ENCODE measurements at places on chromosomes 6 and 20.

GRCh38 chr6:134503585-134504281 lies 185.8 kb upstream of the SGK1 start:
- DNase-seq, result no peak

DNA sequence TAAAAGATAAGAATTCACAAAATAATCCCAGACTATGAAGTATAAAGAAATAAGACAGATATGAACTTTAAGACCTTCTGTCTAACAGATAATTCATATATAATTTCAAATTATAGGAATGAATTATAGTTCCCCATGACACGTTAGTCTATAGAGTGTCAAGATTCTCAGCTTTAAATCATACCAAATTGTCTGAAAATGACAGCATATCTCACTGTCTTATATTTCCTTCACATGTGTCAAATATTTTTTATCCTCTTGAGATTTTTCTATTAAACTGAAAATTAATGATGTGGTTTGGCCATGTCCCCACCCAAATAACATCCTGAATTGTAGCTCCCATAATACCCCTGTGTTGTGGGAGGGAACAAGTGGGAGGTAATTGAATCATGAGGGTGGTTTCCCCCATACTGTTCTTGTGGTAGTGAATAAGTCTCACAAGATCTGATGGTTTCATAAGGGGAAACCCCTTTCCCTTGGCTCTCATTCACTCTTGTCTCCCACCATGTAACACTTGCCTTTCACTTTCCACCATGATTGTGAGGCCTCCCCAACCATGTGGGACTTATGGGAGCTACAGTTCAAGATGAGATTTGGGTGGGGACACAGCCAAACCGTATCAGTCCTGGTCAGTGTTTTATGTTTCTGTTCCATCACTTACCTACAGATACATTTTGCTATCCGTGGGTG lies 825.3 kb upstream of the GJE1 start:
- DNase-seq, result no peak

GRCh38 chr6:40997234-40997957 lies 41.6 kb downstream of the UNC5CL start:
- no peak for DNase-seq

- DNase-seq, result no peak
Observed at GRCh38 chr20:55685841-55686240, 319.5 kb downstream of the CBLN4 start.

GRCh38 chr6:163243692-163244589 lies 170.6 kb upstream of the QKI start:
- DNase-seq, result no peak

DNA sequence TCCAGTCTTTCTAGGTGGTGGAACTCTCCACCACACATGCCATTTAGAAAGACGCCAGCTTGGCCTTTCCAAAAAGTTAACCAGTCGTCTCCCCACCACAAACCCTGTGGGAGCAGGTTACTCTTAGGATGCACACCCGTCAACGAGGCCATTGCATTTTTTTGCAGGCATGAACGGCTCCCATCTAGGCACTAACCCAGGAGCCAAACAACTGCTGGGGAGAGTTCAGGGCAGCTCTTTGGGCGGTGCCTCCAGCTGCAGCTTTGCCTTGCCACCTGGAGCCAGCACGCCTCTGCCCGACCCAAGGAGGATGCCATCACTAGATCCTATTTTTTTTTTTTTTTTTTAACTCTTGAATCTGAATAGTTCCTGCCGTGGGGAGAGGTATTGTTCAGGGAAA lies 39.9 kb downstream of the TBC1D7 start:
- DNase-seq, result no peak

DNA sequence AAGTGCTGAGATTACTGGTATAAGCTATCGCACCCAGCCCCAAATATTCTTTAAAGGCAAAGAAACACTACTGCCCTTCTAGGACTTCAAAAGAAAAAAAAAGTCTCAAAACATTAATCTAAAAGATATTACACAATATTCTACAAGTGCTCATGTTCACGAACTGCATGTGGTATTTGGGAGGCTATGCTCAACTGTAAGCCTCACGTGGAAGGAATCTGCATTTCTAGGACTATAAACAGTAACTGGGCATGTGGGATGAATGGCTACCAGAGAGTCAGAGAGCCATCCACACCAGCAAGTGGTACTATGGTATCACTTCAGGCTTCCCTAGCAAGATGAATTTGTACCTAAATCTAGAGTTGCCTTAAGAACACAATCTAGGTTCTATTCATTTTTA lies 50.0 kb downstream of the FKBP5 start:
- DNase-seq, result no peak

- DNase-seq, result no peak
Observed at GRCh38 chr20:61230166-61230565, 21.9 kb upstream of the CDH4 start.

DNA sequence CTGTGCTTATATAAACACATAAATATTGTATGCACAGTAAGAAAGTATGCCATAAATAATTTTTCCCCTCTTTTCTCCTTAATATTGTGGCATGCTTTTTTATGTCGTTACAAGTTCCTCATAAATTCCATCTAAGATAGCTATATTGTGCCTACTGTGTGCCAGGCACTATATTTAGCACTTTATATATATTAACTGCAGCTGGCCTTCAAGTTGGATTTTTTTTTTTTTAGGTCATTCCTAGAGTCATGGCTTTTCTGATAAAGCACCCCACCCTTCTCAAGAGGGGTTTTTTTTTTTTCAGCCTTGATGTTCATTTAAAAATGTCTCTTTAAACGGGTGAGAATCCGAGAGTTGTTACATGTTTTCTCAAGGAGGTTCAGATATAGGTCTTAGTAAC lies 42.8 kb upstream of the RNF8 start:
- DNase-seq, result no peak

GRCh38 chr6:43992783-43993644 lies 134.2 kb downstream of the MRPL14 start:
- DNase-seq, result no peak

DNA sequence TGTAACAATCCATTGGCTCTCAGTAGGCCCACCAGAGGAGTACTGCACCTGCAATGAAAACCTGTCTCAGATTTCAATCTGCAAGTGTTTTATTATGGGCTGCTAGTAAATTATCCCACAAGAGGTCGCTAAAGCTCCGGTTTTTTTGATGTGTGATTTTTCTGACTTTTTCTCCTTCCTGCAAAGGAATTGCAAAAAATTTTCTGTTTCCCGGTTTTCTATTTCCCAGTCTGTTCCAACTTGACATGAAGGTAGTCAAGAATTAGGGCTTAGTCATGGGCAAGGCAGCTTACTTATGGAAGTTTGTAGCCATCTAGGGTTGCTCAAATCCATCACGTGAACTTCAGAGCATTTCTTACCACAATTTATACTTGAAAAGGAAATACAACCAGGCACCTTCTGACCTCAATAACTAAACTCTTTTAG lies 38.5 kb upstream of the AHI1 start:
- no peak for DNase-seq

DNA sequence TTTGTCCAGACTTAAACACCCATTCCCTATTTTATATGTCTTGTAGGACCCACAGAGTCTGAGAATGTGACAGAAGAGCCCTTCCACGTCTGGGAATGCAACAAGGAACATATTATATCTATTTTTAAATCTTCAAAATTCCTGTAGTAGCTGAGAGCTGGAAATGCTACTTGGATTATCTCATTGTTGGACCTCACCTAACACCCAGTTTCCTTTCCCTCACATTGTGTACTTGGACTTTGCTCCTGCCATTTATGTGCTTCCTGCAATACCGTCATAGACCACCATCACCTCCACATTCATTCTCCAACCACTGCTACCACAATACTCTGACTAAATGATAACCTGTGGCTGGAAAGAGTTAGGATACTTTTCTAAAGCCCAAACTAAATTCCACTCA lies 335.4 kb downstream of the COL12A1 start:
- no peak for DNase-seq

DNA sequence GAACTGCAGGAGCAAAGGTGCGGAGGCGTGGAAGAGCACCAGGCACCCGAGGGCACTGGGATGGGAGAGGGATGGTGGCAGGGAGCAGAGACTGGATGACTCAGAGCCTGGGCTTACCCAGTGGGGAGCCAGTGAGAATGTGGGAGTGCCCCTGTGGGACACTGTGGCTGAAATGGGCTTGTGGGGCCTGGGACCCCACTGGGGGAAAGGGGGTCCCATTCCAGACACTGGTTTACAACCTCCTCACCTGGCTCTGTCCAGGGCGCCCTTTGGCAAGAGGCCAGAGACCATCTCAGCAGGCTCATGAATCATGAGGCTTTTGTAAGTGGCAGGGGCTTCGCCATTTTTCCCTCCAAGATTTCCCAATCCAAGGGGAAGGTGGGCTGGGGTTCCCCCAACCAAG lies 124.0 kb upstream of the MAFB start:
- DNase-seq, result no peak

GRCh38 chr6:39203436-39204159 lies 25.7 kb downstream of the KCNK5 start:
- no peak for DNase-seq

DNA sequence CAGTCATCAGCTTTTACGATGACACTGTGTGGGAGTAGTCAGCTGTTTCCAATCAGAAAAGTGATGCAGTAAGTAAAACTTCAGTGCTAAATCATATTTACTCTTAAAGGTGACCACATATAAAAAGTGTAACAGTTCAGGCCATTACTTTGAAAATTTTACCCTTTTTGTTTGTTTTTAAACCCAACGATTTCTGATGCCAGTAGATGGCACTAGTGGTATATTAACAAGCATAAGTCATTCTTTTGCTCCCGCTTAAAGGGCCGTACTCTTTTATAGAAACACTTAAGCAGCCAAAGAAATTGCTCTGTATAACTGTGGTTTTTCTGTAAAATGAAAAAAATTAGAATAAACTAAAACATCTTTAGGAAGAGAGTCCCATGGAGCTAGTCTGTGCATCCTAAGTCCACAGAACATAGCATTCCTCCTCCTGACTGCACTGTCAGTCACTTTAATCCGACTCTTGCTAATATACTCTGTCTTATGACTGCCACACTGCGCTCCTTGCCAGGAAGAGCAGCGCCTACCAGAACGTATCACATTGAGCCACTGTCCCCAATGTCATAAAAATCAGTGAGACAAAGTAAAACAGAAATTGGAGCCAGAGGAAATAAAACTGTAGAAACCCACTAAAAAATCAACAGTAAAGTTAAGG lies 25.0 kb downstream of the HEBP2 start:
- DNase-seq, result no peak

DNA sequence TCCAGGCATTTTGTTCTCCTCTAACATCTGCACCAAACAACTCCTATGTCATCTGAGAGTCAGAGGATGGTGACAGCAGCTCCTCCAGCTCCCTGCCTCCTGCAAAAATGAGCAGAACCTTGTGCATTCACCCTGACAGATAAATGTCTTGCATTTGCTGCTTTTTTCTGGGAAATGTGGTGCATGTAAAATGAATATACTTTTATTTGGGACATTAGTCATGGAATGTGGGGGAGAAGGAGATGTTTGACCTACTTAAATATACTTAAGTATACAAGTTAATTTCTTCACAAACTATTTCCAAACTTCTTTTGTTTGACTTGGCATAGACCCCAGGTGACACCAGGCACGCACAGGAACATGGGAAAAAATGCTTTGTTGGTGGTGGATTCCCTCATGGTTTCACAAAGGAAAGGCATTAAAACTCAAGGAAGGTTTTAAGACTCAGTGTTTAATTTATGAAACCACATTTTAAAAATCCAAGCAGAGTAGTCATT lies 181.8 kb upstream of the MCHR2 start:
- no peak for DNase-seq

DNA sequence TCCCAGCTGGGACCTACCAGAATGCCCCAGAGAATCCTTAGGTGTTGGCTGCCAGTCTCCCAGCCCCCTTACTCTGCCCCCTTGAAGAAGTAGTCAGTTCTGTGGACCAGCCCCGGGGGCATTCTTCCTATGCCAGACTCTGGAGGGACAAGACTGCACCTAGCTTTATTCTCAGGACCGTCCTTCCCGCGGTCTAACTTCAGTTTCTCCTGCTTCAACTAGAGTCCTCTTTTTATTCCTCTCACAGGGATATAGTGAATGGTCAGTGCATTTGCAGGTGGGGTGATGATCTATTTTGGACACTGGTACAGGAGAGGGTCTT lies 35.9 kb upstream of the MDFI start:
- DNase-seq, result no peak

DNA sequence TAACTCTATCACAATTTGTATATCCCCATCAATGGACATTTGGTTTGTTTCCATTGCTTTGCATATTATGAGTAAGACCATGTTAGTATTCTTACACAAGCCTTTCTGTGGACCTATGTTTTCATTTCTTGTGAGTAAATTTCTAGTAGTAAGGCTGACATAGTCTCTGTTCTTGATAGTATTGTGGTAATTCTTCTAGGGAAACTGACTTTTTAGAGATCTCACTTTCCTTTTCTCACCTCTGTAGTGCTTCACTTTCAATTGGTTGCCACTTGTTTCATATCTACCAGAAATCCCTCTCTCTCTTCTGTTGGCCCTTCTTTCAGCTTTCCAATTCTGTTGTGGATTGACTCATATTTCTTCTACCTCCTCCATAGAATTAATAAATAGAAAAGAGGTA lies 8.5 kb downstream of the ISM1 start:
- no peak for DNase-seq

DNA sequence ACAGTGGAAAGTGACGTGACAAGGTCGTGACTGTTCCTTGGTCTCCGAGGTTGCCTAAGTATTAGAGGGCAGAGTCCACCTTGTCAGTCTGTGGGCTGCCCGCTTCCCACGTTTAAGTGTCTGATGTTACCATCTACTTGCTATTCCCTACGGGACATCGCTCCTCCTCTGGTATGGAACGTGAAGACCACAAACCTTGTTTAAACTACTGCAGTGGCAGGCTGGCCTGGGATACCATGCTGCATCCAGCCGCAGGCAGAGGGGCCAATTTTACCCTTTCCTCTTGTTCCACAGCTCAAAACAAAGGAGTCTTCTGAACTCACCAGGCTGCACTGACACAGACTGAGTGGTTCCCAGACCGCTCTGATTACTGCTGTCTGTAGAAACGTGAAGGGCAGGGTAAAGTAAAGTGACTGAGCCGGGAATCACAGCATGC lies 275.9 kb downstream of the FOXC1 start:
- DNase-seq, result no peak

DNA sequence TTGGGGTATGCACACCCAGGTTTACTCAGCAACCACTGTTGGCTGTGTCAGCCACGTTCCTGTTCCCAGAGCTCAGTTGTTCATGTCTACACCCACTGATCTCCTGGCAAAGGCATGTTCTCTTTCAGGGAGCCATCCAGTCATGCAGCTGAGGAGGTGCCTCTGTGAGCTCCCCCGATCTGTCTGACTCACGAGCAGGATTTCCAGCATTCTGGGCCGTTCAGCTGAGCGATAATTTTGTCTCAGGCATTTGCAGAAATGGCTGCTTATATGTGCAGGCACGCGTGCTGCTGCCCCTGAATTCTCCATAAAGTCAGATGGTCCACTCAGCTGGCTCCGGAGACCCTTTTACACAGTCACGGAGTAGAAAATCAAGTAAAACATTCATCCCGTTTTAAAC lies 78.4 kb upstream of the IYD start:
- DNase-seq, result no peak
